Hematopoietic multipotent progenitor cell (in vitro differentiated cells): ENCODE measurements at places on chromosomes 4 and X. TPM values are rescaled to one million over a fixed set of nuclear protein-coding genes. Genes with fewer than 3 reads are reported as not detected.
A peak's percentile ranks its signal among the peaks of the same experiment; 100 is the strongest.

GRCh38 chrX:105265093-105265492 lies 44.6 kb upstream of the TEX13A start:
- DNase-seq, result no peak

DNA sequence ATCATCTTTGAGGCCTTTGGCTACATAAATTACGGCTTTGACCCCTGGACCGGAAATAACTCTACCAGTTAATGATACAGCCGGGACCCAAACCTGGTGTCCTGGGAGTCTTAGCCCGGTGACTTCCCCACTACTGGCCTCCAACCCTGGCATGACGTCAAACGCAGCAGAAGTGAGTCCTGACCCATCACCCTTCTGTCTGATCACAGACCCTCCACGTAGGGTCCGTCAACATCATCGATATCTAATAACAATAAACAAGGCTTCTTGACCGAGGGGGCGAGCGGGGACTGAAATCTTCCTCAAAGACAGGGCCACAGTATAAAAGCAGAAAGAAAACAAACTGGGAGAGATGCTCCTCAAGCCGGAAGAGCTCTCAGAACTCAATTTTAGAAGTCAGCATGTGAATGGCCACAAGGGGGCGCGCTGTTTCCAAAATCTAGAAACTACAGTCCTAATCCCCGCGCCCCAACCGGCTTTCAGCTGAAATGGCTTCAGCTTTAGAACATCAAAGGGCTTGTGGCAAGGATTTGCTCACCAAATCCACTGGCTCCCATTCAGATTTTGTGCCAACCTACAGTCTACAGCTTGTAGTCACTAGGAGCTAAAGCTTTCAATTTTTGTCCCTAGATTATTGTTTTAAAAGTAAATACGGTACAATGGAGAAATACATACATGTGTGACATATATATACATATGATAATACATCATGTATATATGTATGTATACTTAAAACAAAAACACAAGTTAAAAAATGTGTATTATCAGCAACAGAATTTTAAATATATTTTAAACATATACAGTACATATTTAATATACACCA lies 46.4 kb upstream of the ENPP6 start:
- peak; percentile 97 for DNase-seq

- no peak for DNase-seq
These were observed 31.8 kb upstream of the ERVMER34-1 start for GRCh38 chr4:52783069-52783468.

SMC1A gene
- 18.0 TPM for total RNA-seq

- DNase-seq, result no peak
These were observed 4.0 kb upstream of the ITM2A start for GRCh38 chrX:79371101-79371500.

GRCh38 chrX:80246271-80246670 lies 174.0 kb upstream of the TENT5D start:
- DNase-seq, result no peak

GRCh38 chr4:112378243-112378620 lies 81.1 kb downstream of the ALPK1 start:
- no peak for DNase-seq

DNA sequence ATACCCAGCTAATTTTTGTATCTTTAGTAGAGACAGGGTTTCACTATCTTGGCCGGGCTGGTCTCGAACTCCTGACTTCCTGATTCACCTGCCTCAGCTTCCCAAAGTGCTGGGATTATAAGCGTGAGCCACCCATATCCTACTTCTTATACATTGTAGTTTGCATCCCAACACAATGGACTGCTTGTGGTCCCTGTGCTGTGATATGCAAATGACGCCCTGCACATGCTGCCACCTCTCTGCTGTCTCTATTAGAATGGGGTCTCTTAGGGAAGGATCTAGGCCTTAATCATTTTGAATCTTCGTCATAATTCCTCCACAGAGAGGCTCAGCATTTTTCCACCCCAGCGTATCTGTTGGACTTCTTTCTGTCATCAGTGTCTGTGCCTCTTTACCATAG lies 595.9 kb downstream of the ADGRL3 start:
- no peak for DNase-seq

AFP gene
- not detected for total RNA-seq

GRCh38 chr4:125200556-125200955 lies 114.2 kb upstream of the FAT4 start:
- DNase-seq, result no peak

TRPC5OS gene
- total RNA-seq, result not detected

MMRN1 gene
- 31.0 TPM for total RNA-seq

GALNTL6 gene
- total RNA-seq, result under 0.01 TPM
